ENCODE measurements at places on chromosomes 7 and 10.
A peak's percentile ranks its signal among the peaks of the same experiment; 100 is the strongest.

DNA sequence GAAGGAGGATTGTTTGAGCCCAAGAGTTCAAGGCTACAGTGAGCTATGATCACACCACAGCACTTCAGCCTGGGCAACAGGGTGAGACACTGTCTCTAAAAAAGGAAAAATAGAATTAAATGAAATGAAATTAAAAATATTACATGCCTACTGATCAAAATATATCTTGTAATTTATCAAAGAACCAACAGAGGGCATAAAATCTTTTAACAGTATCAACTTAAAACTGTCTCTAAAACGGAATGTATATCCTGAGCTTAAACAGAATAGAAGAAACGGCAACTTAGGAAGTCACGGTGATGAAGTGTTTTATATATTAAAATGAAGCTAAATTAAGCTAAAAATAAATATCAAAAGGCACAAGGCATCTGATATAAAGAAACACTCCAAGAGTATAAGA, 78.8 kb downstream of the MTPAP start:
- DNase-seq: peak; percentile 15

DNA sequence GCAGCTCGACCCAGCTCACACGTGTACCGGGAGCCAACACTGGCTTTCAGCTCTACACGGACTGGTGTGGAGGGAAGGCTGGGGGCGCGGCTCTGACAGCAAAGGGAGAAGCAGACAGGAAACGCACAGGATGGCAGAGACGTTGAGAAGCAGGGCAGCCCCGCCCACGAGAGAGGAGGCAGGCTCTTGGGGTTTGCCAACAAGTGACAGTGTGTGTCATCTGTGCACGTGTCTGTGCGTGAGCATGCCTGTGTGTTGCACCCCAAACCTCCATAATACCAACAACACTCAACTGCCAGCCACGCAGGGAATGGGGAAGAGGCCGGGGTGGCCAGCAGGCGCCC, 64.4 kb upstream of the PDGFA start:
- DNase-seq: peak; percentile 74

DNA sequence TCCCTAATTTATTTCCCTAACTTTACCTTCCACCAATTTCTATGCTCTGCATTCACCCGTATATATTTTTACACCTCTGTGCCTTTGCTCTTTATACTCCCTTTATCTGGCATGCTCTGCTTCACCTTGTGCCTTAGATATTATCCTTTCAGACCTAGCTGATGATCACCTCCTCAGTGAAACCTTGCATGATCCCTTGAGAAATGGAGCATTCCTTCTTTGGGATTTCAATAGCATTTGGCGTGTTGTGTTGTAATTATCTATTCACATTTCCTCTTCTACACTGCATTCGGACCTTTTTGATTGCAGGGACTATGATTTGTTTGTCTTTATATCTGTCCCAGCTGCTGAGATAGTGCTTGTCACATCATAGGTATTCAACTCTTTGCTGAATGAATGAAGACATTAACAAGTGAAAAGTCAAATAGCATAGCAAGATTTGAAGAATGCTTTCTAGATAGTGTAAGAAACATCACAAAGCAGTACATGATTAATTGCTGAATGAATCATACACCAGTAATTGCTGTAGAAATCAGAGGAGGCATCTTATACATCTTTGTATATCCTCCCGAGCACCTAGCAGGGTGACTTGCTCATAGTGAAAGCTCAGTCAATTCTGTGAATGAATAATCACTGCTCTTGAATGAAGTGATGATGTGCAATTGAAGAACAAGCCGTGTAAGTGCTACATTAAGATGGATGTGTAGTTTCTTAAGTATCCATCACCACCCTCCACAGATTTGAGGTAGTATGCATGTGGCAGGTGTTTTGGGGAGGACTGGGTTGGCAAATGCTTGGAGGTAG, 2.0 kb upstream of the TM9SF3 start:
- DNase-seq: no peak

- no peak for DNase-seq
These were observed 120.3 kb upstream of the TMEM106B start for GRCh38 chr7:12090757-12091221.

DNA sequence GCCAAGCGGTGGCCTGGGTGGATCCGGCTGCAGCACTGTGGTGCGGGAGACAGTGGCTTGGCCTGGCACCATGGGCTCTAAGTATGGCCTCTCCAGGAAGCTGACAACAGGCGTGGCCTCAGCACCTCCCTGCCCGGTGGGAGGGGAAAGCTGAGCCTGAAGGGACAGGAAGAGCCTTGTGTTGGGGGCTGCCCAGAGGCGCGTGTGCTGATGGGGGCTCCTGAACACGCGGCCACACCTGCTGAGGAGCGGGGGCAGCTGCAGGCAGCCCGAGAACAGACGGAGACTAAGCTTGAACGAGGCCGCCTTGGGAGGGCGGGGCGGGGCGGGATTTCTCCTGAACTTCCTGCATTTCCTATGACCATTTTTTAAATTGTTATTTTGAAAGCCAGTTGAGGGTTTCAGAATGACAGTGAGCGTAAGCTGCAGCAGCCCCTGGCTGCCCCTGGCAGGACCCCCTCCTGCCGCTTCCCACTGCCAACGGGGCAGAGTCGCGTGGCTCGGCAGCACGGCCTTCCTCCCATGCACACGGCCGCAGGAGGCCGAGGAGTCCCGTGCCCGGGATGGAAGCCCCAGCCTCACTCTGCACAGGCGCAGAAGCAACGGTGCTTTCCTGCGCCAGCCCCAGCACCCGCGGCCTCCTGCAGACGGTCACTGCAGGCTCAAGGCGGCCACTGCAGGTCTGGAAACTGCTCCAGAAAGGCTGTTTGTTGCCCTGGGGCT, 43.2 kb downstream of the DPYSL4 start:
- DNase-seq: peak; percentile 37

GRCh38 chr7:117673839-117674238, 194.0 kb downstream of the CFTR start:
- DNase-seq: no peak

GRCh38 chr7:134891262-134891695, 95.0 kb upstream of the AGBL3 start:
- DNase-seq: no peak

DNA sequence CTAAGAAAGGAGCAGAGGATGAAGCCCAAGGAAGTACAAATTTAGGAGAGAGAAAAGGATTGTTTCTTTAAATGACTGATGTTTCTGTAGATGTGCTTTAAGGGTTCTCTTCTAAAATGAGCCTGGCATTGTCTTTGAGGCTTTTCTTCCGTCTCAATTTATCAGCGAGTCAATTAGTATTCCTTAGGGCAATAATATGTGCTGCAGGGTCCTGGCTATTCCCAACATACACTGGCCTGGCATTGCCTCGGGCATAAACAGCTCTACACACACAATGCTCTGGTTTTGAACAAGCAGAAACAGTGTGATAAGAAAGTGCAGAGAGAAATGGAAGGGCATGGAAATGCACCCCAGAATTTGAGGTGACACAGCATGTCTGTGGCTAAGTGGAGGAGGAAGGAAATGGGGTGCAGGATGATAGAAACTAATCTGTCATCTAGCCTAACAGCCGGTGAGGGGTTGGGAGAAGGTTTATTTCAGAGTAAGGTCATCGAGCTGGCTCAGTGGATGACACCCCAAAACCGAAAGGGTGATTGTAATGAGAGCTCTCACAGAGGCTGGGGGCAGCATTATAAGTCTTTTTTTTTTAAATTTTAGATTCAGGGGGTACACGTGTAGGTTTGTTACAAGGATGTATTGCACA, 67.5 kb upstream of the ARHGAP21 start:
- no peak for DNase-seq

GRCh38 chr10:119700321-119700954, 25.4 kb upstream of the INPP5F start:
- DNase-seq: peak; percentile 23

DNA sequence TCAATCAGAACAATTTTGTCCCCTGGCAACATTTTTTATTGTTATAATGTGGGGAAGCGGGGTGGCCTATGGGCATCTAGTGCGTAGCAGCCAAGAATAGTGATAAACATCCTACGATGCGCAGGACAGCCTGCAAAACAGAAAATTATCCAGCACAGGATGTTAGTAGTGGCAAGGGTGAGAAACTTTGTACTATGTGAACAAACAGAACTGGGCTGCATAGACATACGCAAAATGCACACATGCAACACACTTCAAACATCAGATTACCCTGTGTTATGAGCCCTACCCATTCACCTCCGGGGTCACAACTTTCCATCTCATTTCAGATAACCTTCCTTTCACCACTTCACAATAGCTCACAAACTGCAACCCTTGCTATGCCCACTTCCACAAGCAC, 3.1 kb downstream of the ZNF786 start:
- DNase-seq: no peak

DNA sequence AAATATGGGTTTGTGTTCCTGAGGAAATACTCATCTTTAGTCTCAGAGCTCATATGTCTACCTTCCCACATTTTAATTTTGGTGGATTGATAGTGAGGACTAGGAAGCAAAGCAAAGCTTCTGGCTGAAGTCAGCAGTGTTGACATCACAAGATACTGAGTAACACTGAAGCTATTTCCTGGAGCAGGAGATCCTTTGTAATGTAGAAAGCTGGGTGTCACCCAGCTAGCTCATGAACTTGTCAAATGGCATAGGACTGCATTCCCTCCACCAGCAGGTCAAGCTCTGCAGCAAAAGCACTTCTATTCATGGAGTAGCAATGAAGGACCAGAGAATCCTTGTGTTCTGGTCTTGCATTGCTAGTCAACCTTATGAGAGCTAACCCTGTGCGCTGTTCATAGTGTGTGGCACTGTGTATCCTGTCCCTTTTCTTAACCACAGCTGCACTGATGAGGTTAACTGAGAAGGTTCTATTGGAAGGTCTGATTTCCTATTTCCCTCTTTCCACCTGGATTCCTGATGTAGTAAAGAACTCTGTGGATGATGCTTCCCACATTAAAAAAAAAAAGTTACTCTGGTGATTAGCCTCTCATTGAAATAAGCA, 94.8 kb upstream of the ZNF804B start:
- DNase-seq: no peak

DNA sequence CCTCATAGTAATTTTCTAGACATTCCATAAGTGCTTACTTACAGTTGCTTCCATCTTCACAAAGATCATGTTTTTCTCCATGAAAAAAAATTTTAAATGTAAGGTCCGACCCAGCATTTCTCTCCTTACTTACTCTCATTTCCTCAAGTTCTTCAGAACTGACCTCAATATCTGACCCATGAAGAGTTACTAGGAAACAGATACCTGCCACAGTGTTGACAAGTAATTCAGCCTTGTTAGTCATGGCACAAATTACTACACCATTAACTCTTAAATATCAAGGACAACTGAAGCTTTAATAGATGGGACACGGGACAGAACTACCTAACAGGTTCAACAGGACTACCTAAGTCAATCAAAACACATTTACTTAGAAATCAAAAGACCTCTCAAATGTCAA, 316.2 kb downstream of the POM121L12 start:
- no peak for DNase-seq

- no peak for DNase-seq
These were observed 58.1 kb downstream of the CSGALNACT2 start for GRCh38 chr10:43196131-43196980.

DNA sequence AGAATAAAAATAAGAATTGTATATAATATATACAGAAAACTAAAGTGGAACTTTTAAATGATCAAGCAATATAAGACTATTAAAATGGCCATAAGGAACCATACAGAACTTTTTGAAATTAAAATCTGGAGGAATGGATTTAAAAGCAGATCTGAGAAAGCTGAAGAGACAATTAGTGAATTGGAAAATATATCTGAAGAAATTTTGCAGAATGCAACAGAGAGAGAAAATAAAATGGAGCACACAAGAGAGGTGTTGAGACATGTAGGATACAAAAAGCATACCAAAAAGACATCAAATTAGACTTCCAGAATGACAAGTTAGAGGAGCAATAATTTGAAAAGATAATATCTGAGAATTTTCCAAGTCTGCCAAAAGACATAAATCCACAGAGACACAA, 169.6 kb downstream of the VTI1A start:
- no peak for DNase-seq

DNA sequence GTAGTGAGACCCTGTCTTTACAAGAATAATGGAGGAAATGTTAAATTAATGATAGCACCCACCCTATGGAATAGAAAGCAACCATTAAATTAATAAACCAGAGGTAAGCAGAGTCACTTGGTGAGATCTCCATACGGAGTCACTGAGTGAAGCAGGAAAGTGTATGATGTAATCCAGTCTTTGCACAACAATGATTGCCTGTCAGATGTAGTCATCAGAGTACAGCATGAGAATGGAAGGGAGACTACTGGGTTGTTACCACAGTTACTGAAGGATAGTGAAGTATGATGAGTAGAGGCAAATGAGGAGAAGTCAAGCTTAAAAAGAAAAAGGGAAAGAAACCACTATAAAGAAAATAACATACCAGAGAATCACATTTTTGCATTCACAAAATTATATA, 371.9 kb upstream of the SHH start:
- DNase-seq: no peak
